ENCODE measurements at places on chromosomes 11 and 22. TPM values are rescaled to one million over a fixed set of nuclear protein-coding genes. Genes with fewer than 3 reads are reported as not detected.

The TPBGL gene
- total RNA-seq = not detected

The RRP7A gene
- total RNA-seq = 37.2 TPM

The BIRC3 gene
- 1.0 TPM for total RNA-seq

The RIMBP3B gene
- under 0.01 TPM for total RNA-seq

The PATE2 gene
- 0.22 TPM for total RNA-seq

The ALDH3B1 gene
- total RNA-seq = 0.52 TPM

The KCTD21 gene
- total RNA-seq = 5.4 TPM

The TIMP3 gene
- 523 TPM for total RNA-seq

The C22orf31 gene
- not detected for total RNA-seq

The OR4C3 gene
- total RNA-seq = not detected

The HTR3B gene
- not detected for total RNA-seq

The TAGLN gene
- total RNA-seq = 9.8 TPM

The SMIM35 gene
- total RNA-seq = not detected

The SPON1 gene
- 0.17 TPM for total RNA-seq

The ART1 gene
- not detected for total RNA-seq

The CABP4 gene
- total RNA-seq = 2.0 TPM

The IGLL1 gene
- total RNA-seq = not detected

The LMO1 gene
- not detected for total RNA-seq

The MS4A4E gene
- total RNA-seq = not detected

The TSPAN18 gene
- total RNA-seq = 29.3 TPM

The C11orf16 gene
- total RNA-seq = not detected

The MIOX gene
- total RNA-seq = not detected

The MS4A4A gene
- total RNA-seq = not detected

The TLCD5 gene
- total RNA-seq = 4.8 TPM

The CLDN25 gene
- not detected for total RNA-seq

The NCAM1 gene
- 0.54 TPM for total RNA-seq

The IRAG1 gene
- total RNA-seq = 0.69 TPM

The MPZL2 gene
- 2.9 TPM for total RNA-seq

The GSC2 gene
- not detected for total RNA-seq

The SLC15A3 gene
- total RNA-seq = 10.3 TPM

The PDE2A gene
- 369 TPM for total RNA-seq

The RGL4 gene
- total RNA-seq = not detected

The OR4C15 gene
- total RNA-seq = not detected

The SPTBN2 gene
- total RNA-seq = 12.6 TPM

The NUCB2 gene
- 47.9 TPM for total RNA-seq

The KCNA4 gene
- not detected for total RNA-seq

The APOBEC3F gene
- 4.5 TPM for total RNA-seq

The DRD2 gene
- not detected for total RNA-seq

The TMEM126B gene
- 50.6 TPM for total RNA-seq

The B4GALNT4 gene
- total RNA-seq = 0.09 TPM

The HOATZ gene
- not detected for total RNA-seq

The OR52I1 gene
- total RNA-seq = not detected

The USH1C gene
- not detected for total RNA-seq

The KRTAP5-4 gene
- total RNA-seq = not detected

The P2RY2 gene
- total RNA-seq = 0.11 TPM

The MPPED2 gene
- total RNA-seq = 0.22 TPM

The ALDH3B2 gene
- total RNA-seq = not detected

The CELSR1 gene
- 20.2 TPM for total RNA-seq

The KCNQ1OT1 gene
- 0.54 TPM for total RNA-seq

The SGSM1 gene
- 5.9 TPM for total RNA-seq

The PLET1 gene
- not detected for total RNA-seq

The RIBC2 gene
- total RNA-seq = 0.11 TPM

The CCDC117 gene
- total RNA-seq = 16.8 TPM

The PGR gene
- under 0.01 TPM for total RNA-seq

The PDGFB gene
- total RNA-seq = 25.9 TPM

Data from dermis lymphatic vessel endothelial cell (primary cell).